Panc1 (cell line): ENCODE measurements at places on chromosomes 12 and 14. TPM values are rescaled to one million over a fixed set of nuclear protein-coding genes. Genes with fewer than 3 reads are reported as not detected.

Gene AKAP5
- total RNA-seq = 0.64 TPM

Gene AQP2
- total RNA-seq = 0.36 TPM

- DNase-seq = no peak
Measured at GRCh38 chr12:122182887-122183587, at the start of gene LRRC43. LRRC43 (plus strand) TSS chr12:122183123; CDS start chr12:122183145, 22 bp downstream.

Gene DNM1L
- total RNA-seq = 91.8 TPM

- no peak for DNase-seq
Measured at GRCh38 chr12:19657118-19657731, 217.9 kb downstream of the AEBP2 start.

GRCh38 chr12:51393676-51394545, 2.7 kb upstream of the GALNT6 start:
- peak; percentile 63 for DNase-seq

DNA sequence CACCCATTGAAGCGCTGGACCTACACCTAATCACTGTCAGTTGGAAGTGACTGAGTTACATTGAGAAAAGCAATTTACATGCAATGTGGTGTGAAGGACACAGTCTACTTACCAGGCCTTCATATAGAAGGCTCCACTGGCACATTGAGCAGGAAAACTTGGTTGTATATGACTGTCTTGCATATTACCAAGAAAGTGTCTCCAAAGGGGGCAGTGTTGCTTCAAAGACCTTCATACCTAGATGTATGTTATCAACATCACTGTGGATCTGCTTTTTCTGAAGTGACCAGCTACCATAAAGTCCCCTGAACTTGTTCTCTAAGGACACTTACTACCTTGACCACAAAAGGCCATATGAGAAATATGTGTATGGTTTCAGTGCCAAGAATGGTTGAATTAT, 64.1 kb downstream of the NELL2 start:
- DNase-seq = no peak

DNA sequence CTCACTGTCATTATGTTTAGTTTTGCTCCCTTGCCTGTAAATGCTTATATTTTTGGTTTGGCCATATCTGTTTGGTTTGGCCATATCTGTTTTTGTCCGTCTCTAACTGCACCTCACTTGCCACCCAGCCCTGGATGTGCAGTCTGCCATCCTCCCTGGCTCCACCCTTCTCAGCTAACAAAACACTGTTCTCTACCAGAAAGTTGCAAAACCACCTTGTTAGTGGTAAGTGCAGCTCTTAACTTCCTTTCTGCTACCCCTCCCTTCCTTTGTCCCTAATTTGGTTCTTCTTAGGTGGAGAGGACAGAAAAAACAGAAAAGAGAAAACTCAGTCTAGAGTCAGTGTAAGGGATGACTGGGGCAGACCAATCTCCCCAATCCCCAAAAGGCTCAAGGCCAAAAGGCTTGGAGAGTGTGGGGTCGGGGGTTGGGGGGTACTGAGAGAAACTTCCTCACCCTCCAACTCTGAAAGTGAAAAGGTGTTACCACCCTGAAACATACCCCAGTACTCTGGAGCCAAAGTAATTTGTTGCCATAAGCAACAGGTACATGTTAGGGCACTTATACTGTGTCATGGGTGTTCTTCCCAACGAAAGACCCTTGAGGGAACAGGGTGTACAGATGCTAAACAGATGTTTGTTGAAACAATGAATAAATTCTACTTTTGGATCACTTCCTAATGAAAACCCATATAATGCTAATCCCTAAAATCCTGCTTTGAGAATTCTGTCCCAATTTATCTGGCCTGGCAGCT, 5.0 kb downstream of the BIN2 start:
- no peak for DNase-seq

DNA sequence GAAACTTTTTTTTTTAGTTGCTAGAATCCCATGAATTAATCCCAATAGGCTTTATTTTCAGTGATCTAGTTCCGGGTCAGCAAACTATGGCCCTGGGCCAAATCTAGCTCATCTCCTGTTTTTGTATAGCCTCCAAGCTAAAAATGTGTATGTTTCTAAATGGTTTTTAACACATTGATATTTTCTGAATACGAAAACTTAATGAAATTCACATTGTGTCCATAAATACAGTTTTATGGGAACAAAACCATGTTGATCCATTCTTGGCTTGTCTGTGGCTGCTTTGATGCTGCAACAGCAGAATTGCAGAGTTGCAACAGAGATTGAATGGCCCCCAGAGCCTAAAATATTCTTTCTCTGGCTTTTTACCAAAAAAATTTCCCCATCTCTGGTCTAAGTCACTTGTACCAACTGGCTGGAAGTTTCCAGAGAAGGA, 47.5 kb downstream of the ZNF664 start:
- DNase-seq = no peak

- no peak for DNase-seq
Measured at GRCh38 chr12:71688961-71689570, 3.2 kb downstream of the TMEM19 start.

DNA sequence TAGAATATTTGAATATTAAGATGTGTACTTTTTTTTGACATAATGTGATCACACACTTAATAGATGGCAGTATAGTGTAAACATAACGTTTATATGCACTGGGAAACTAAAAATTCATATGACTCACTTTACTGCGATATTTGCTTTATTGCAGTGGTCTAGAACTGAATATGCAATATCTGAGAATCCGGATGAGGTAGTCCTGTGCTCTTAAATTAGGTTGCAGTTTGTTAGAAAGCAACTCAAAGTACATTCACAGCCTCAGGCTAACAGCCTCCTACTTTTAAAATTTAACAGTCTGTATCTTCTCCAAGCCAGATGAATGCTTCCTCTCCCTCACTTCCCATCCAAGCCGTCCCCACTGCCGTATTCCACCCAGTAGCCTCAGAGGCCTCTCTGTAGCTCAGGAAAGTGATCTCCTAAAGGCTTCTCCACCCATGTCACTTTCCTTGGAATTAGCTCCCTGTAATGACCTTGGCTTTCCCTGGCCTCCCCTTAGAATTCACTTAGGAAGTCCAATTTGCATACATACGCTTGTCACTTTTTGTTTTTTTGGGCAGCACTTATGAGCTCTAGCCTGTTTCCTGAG, 43.7 kb downstream of the TESPA1 start:
- DNase-seq = no peak

DNA sequence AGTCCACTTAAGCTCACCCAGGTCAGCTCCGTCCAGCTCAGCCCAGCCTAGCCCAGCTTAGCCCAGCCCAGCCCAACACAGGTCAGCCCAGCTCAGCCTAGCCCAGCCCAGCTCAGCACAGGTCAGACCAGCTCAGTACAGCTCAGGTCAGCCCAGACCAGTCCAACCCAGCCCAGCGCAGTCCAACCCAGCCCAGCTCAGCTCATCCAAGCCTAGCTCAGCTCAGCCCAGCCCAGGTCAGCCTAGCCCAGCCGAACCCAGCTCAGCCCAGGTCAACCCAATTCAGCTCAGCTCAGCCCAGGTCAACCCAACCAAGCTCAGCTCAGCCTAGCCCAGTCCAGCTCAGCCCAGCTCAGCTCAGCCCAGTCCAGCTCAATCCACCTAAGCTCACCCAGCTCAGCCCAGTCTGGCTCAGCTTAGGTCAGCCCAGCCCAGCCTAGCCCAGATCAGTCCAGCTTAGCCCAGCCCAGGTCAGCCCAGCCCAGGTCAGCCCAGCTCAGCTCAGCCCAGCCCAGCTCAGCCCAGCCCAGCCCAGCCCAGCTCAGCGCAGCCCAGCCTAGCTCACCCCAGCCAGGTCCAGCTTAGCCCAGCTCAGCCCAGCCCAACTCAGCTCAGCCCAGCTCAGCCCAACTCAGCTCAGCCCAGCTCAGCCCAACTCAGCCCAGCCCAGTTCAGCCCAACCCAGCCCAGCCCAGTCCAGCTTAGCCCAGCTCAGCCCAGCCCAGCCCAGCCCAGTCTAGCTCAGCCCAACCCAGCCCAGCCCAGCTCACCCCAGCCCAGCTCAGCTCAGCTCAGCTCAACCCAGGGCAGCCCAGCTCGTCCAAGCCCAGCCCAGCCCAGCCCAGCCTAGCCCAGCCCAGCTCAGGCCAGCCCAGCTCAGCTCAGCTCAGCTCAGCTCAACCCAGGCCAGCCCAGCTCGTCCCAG, 184.0 kb downstream of the TMEM121 start:
- DNase-seq = no peak

- DNase-seq = no peak
Measured at GRCh38 chr12:108567406-108568337, 5.3 kb downstream of the ISCU start.

GRCh38 chr14:92199763-92200162, 78.0 kb downstream of the CPSF2 start:
- DNase-seq = no peak

Gene OR6J1
- total RNA-seq = not detected

Gene HCAR2
- total RNA-seq = not detected

DNA sequence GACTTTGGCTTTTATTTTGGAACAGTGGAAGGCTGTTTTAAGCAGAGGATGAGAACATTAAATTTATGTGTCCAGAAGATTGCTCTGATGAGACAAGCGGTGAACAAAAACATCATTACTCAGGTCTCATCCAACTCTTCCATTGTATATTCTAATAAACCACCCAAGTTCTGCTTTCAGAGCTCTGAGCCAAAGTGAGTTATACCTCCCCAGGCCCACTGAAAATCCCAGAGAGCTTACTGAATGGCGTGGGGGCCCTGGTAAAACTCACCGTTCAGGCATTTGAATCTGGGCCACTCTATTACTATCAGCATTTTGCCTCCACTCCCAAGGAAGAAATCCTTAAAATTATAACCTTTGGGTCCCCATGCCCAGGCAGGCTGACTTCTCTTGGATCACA, 122.0 kb upstream of the HIF1A start:
- DNase-seq = no peak

Gene DTX3
- 37.8 TPM for total RNA-seq

GRCh38 chr12:2836574-2836973, 1.7 kb upstream of the NRIP2 start:
- no peak for DNase-seq
